SK-N-SH (cell line): ENCODE measurements at places on chromosomes 4 and X. TPM values are rescaled to one million over a fixed set of nuclear protein-coding genes. Genes with fewer than 3 reads are reported as not detected.

GRCh38 chr4:126794363-126794762, 838.4 kb upstream of the INTU start:
- no peaks in the 10 kb centered on the region for H3K27me3 ChIP-seq
- H3K36me3 ChIP-seq, result no peaks in the 10 kb centered on the region
- no peak overlapping the region for H3K4me3 ChIP-seq
- no peak for DNase-seq

GRCh38 chr4:94757192-94758140, at the start of gene BMPR1B:
BMPR1B (plus strand) TSS chr4:94757955; CDS start chr4:95104425, 346,470 bp downstream.
- DNase-seq, result peak; percentile 82
- peak within 1 kb of the TSS; percentile 65 for H3K4me3 ChIP-seq
- H3K36me3 ChIP-seq, result no peaks in the 10 kb centered on the region
- H3K27me3 ChIP-seq, result peaks cover 24% of the 10 kb centered on the region; the same call in 1 of the 2 replicates
- H3K27ac ChIP-seq, result peak within 1 kb of the TSS; percentile 86

GRCh38 chr4:25879991-25880651, 17.3 kb upstream of the SEL1L3 start:
- H3K4me1 ChIP-seq, result peaks cover 9% of the 10 kb centered on the region; the same call in 1 of the 2 replicates
- no peaks in the 10 kb centered on the region for H3K36me3 ChIP-seq
- no peak overlapping the region for H3K27ac ChIP-seq
- no peak for DNase-seq
- no peak overlapping the region for H3K4me3 ChIP-seq
- no peaks in the 10 kb centered on the region for H3K27me3 ChIP-seq

DNA sequence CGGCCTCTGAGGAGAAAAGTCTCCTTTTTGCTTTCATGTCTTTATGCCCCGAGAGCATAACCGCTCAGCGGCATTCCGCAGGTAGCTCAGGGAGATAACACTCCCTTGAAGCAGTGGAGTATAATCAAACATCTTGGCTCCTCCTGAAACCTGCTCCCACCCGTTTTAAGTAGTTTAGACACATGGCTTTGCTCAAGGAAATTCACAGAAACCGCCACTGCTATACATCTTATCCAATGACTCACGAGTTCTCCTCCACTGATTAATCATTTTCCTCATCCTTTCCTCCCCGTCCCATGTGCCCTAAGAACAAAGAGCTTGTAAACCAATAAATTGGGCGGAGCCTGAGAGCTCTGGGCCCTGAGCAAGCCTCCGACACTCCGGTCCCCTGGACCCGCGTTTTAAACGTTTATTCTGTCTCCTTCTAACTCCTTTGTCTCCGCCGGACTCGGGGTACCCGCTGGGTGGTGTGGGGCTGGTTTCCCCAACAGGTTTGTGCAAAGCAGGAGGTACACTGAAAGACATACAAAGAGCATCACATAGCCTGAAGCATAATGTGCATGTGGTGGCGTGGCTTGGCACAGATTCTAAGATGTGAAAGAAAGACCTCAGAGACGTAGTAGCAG, 401.2 kb downstream of the TLL1 start:
- no peak overlapping the region for H3K4me3 ChIP-seq
- H3K4me1 ChIP-seq, result no peaks in the 10 kb centered on the region; the same call in 1 of the 2 replicates

DNA sequence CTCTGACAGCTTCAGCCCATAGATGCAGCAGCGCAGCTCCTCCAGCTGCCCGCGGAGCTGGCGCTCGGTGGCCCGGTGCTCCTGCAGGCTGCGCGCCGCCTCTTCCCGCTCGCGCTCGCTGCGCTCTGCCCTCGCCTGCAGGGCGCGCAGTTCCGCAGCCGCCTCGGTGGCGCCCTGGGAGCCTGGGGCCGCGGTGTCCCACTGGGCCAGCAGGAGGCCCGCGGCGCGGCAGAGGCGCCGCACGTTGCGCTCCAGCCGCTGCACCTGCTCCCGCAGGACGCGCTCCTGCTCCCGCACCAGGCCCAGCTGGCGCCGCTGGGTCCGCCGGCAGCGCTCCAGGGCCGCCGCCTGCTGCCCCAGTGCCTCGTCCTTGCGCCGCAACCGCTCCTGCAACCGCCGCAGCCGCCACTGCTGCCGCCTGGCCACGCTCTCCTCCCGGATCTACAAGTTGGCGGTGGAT, 10.1 kb downstream of the C4orf50 start:
- H3K36me3 ChIP-seq, result no peaks in the 10 kb centered on the region
- H3K4me3 ChIP-seq, result no peak overlapping the region
- no peaks in the 10 kb centered on the region for H3K4me1 ChIP-seq
- H3K27ac ChIP-seq, result no peak overlapping the region
- DNase-seq, result no peak

DNA sequence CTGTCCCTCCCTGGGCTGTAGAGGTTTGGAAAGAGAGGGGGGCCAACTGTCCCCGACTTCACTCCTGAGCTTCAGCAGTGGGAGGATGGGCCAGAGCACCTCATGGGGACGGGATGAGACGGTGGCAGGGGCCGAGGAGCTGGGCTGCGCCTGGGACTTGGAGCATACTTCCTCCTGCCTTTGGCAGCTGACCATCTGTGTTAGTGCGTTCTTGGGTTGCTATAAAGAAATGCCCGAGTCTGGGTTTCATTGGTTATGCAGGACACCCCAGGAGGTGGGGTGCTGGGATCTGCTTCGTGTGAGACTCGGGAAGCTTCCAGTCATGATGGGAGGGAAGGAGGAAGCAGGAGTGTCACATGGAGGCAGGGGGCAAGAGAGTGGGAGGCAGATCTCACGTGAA, 7.4 kb downstream of the PSAPL1 start:
- no peak overlapping the region for H3K4me3 ChIP-seq
- no peaks in the 10 kb centered on the region for H3K27me3 ChIP-seq
- DNase-seq, result no peak

DNA sequence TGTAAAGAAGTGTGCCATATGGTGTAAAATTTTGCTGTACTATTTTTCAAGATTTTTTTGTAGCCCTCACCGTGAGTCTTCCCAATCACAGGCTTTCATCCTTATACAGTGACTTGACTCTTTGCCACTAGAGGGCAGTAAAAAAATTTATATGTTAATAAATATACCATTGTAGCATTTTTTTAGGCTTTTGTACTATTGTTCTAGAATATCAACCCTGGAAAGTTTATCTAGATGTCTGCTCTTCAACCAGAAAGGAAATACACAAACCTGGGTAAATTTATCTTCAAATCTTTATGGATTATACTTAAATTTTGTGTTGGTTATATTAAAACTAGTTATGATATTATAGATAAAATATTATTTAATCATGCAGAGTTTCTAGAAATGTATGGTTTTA, 235.3 kb downstream of the TENM3 start:
- H3K36me3 ChIP-seq, result no peaks in the 10 kb centered on the region
- no peak overlapping the region for H3K27ac ChIP-seq
- H3K27me3 ChIP-seq, result no peaks in the 10 kb centered on the region
- H3K4me1 ChIP-seq, result no peaks in the 10 kb centered on the region

- no peaks in the 10 kb centered on the region for H3K4me1 ChIP-seq
- no peak overlapping the region for H3K4me3 ChIP-seq
- H3K27me3 ChIP-seq, result no peaks in the 10 kb centered on the region
- H3K27ac ChIP-seq, result no peak overlapping the region
Observed at GRCh38 chr4:189823591-189823990, 117.1 kb upstream of the FRG1 start.

DNA sequence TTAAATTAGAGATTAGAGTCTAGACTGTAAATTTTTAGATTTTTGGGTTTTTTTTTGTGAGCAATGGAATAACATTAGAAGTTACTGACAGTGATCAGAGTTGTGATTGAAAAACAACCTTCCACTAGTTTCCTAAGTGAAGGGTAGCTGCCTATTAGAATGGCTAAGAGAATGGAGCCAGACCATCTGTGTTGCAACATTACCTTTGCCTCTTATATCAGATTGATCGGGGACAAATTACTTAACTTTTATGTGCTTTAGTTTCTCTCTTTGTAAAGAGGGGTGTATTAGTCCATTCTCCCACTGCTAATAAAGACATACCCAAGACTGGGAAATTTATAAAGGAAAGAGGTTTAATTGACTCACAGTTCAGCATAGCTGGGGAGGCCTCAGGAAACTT, 12.5 kb upstream of the PI4K2B start:
- H3K4me3 ChIP-seq, result no peak overlapping the region
- H3K4me1 ChIP-seq, result no peaks in the 10 kb centered on the region
- H3K36me3 ChIP-seq, result no peaks in the 10 kb centered on the region

- no peaks in the 10 kb centered on the region for H3K27me3 ChIP-seq
- peaks cover 57% of the 10 kb centered on the region for H3K4me1 ChIP-seq
- no peak overlapping the region for H3K4me3 ChIP-seq
- H3K27ac ChIP-seq, result peak overlapping the region; percentile 86; the same call in 1 of the 2 replicates
Observed at GRCh38 chr4:151689211-151689991, 71.4 kb downstream of the GATB start.

- H3K27me3 ChIP-seq, result no peaks in the 10 kb centered on the region
- H3K4me1 ChIP-seq, result no peaks in the 10 kb centered on the region
- H3K4me3 ChIP-seq, result no peak overlapping the region
Observed at GRCh38 chr4:67871867-67872266, 11.9 kb downstream of the TMPRSS11D start.

Gene CPZ
- polyA plus RNA-seq, result not detected in 2 replicates

Gene GSX2
- 0.02 and 0.41 TPM in 2 replicates for polyA plus RNA-seq

Gene PITX2
- polyA plus RNA-seq, result not detected in 2 replicates

Gene FHIP1A
- 1.3 and 2.2 TPM in 2 replicates for polyA plus RNA-seq

Gene TLR3
- polyA plus RNA-seq, result 0.51 and 0.68 TPM in 2 replicates

Gene GUF1
- polyA plus RNA-seq, result 6.3 and 8.4 TPM in 2 replicates
